ENCODE measurements at places on chromosomes 5 and 9. TPM values are rescaled to one million over a fixed set of nuclear protein-coding genes. Genes with fewer than 3 reads are reported as not detected.

Gene SEMA4D
- total RNA-seq: 66.2 TPM

Gene CDKN2A
- total RNA-seq: 1.9 TPM

Gene NR2F1
- 162 TPM for total RNA-seq

Gene HTR1A
- total RNA-seq: not detected

Gene ZCCHC10
- 18.5 TPM for total RNA-seq

Gene RETREG1
- total RNA-seq: 63.7 TPM

Gene KLF9
- total RNA-seq: 40.9 TPM

Gene GRXCR2
- total RNA-seq: not detected

Gene ZNF300
- total RNA-seq: 5.0 TPM

Gene TTC39B
- total RNA-seq: 30.2 TPM

Gene STK32A
- total RNA-seq: 11.3 TPM

Gene PCDHGB5
- total RNA-seq: 12.4 TPM

Gene WNT8A
- not detected for total RNA-seq

Gene BARHL1
- not detected for total RNA-seq

Gene NUTM2F
- total RNA-seq: not detected

Gene MARVELD2
- 47.1 TPM for total RNA-seq

Gene TARS1
- 62.2 TPM for total RNA-seq

Gene EDIL3
- 60.1 TPM for total RNA-seq

Gene EIF4EBP3
- total RNA-seq: 14.4 TPM

Gene HSPB3
- 0.46 TPM for total RNA-seq

Gene PCDHGC5
- 2.0 TPM for total RNA-seq

Gene PRDM9
- total RNA-seq: not detected

Gene PCDHB4
- 5.2 TPM for total RNA-seq

Gene GPR151
- total RNA-seq: not detected

Gene PTGDS
- total RNA-seq: 481 TPM

Gene GM2A
- 38.1 TPM for total RNA-seq

Gene CERCAM
- total RNA-seq: 23.7 TPM

Gene CDX1
- 0.29 TPM for total RNA-seq

Gene IFNA13
- total RNA-seq: not detected

Gene ZDHHC11
- total RNA-seq: 23.2 TPM

Gene GRM6
- not detected for total RNA-seq

Gene F2RL2
- total RNA-seq: 1.9 TPM

Gene GFPT2
- total RNA-seq: 9.4 TPM

Gene PDZD2
- total RNA-seq: 2.7 TPM

Gene EIF4E1B
- total RNA-seq: not detected

Gene ARL14EPL
- total RNA-seq: not detected

Gene PCDH1
- total RNA-seq: 90.6 TPM

Gene STPG3
- not detected for total RNA-seq

Gene PCDHA13
- total RNA-seq: 6.7 TPM

Gene ADAMTS12
- total RNA-seq: 2.2 TPM

Gene ARL10
- total RNA-seq: 6.6 TPM

Gene GABRA6
- total RNA-seq: not detected

Gene OR1J2
- total RNA-seq: not detected

Gene LCP2
- total RNA-seq: 38.4 TPM

Gene CEL
- total RNA-seq: 11.9 TPM

Gene ERBIN
- total RNA-seq: 84.0 TPM

Gene ACSL6
- total RNA-seq: 1.5 TPM

Gene LIX1
- 0.17 TPM for total RNA-seq

Gene ADAMTS19
- 0.20 TPM for total RNA-seq

Gene ADAMTS13
- 7.1 TPM for total RNA-seq

Gene URM1
- 53.1 TPM for total RNA-seq

Gene SNCB
- 0.14 TPM for total RNA-seq

Gene PKD2L2
- total RNA-seq: not detected

Gene IL3
- total RNA-seq: not detected

Gene DCAF12
- total RNA-seq: 33.7 TPM
